ENCODE measurements at places on chromosomes 5 and 9.
A peak's percentile ranks its signal among the peaks of the same experiment; 100 is the strongest.

- DNase-seq, result no peak
Measured at GRCh38 chr5:167460449-167461020, 830.9 kb upstream of the WWC1 start.

- no peak for DNase-seq
Measured at GRCh38 chr5:130939059-130939458, 226.0 kb downstream of the HINT1 start.

- no peak for DNase-seq
Measured at GRCh38 chr9:90803860-90804593, 2.4 kb downstream of the SYK start.

GRCh38 chr5:2748179-2748860 lies 3.2 kb downstream of the IRX2 start:
- DNase-seq, result no peak

DNA sequence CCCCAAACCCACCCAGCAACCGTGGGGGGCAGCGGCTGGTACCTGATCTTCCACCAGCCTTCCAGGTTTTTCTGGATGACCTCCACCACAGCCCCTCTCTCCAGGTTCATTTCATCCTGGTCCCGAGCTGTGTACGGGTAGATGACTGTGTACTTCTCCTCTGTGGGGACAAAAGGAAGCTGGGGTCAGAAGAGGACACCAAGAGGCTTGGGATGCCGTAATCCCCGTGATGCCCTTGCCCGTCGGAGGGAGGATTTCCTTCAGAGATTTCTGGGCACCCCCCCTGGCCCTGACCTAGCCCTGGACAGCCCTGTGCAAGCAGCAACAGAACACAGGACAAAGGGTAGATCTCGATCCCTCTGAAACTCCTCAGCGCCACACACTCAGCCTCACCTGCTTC lies 70.3 kb upstream of the UBTD2 start:
- no peak for DNase-seq

DNA sequence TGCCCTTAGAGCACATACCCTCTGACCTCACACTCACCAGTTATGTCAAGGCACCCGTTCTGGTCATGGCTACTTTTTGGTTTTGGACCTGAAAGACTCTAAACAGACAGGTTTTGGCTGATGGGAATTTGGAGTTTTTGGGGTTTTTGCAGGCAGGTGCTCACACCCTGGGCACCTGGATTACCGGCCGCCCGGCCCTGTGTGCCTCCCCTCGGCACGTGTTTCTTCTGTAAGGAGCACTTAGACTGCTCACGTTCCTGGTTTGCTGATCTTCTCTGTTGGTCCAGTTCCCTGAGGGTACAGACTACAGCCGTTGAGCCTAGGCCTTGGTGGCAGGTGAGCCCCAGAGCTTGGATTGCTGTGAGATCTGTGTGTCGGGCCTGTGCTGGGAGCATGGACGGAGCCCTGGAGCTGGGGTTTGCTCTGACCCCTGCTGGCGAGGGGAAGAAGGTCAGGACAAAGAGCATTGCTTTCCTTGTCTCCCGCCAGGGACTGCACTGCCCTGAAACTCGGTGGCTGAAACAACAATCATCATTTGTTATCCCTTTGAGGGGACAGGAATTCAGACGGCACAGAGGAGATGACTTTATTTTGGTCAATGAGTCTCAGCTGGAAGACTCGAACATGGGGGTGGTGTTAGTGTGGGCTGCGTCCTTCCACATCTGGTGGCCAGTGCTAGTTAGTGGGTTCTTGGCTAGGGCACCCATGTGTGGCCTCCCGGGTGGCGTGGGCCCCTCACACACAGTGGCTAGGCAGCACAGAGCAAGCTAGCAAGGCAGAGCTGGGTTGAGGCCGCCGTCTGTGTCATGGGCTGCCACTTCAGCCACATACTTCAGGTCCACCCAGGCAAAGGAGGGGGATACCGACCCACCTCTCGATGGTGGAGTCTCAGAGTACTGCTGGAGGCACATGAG lies 76.4 kb downstream of the EHMT1 start:
- peak; percentile 34 for DNase-seq

- DNase-seq, result no peak
Measured at GRCh38 chr9:6126377-6126776, 89.2 kb upstream of the IL33 start.

DNA sequence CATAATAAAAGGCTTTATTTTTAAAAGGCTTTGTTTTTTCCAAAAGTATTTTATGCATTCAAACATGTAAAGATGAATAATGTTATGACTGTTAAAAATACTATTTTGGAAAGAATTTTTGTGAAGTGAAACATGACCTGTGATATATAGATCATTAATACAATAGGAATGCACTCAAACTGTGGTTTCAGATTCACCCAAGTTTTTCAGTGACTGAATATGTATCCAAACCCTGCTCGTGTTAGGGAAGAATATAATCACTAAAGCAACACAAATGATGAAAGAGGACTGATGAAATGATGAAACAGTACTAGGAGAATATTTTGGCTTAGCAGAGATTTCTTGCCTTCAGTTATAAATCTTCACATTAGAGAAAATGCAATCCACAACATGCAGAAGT lies 278.0 kb downstream of the ADAMTS6 start:
- DNase-seq, result no peak

DNA sequence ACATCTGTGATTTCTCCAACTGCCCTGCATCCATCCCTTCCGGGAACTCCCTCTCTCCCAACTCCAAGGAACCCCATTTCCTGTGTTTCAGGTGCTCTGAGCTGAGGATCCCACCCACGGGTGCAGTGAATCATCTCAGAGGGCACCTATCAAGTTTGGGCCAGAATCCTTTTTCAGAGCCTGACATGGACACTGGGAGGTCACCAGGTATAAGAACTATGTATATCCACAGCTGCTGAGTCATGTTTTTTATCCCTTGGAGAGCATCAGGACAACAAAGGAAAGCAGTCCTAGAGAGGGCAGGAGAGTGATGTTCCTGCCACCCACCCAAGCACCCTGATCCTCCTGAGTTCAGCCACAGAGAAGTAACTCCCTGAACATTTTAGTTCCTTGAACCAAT lies 3.8 kb downstream of the MED27 start:
- DNase-seq, result no peak

DNA sequence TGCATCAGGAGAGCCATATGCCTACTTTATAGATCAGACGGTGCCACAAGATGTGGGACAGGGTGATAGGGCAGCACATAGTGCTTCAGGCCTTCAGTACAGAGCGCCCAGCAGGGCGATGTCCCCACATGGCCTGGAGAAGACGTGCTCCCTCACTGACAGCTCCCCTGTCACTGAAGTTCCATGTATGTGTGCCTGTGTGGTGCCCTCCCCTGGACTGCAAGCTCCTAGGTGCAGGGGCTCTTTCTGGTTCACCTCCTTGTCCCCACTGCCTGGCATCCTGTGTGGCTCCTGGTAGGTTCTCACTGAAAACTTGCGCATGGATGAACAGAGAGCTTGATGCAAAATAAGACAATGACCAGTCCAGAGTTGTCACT lies 233.1 kb downstream of the GADD45G start:
- no peak for DNase-seq

DNA sequence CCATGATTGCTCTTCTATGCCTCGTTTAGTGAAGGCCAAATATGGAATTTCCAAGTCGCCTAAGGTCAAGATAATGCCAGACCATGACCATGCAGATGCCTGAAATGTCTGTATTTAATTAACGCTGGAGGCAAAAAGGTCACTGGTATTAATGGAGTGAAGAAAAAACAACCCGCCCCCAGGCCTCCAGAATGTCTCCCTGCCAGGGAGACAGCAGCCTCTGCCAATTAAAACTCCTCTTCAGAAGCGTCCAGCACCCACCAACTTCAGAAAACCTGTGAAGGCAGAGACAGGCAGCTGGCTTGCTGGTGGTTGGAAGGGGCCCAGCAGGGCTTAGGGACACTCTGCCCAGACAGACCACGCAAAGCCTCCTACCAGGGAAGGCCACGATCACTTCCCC lies 94.4 kb downstream of the VAV2 start:
- DNase-seq, result no peak

DNA sequence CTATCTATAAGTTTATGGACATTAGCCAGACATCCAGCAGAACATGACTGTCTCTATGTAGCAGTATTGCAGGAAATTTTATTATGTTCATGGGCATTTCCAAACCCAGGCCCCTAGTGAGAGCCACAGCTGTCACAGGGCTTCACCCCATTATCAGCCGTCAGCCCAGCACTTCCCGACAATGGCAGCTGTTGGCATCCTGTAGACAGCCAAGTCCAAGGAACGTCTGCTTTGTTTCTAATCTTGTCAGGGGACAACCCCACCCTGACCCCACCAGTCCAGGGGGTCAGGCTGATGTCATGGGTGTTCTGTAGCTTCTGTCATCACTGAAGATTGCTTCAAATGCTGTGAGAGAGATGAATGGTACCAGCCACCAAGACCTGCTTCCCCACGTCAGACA lies 565.3 kb upstream of the BRINP1 start:
- no peak for DNase-seq

GRCh38 chr9:77710316-77710715 lies 62.2 kb upstream of the GNA14 start:
- DNase-seq, result no peak

- no peak for DNase-seq
Measured at GRCh38 chr5:112004867-112005622, 248.1 kb upstream of the NREP start.

GRCh38 chr5:149177911-149178565 lies 36.7 kb downstream of the ABLIM3 start:
- DNase-seq, result no peak

- no peak for DNase-seq
Measured at GRCh38 chr9:137670391-137671195, 51.8 kb downstream of the EHMT1 start.

DNA sequence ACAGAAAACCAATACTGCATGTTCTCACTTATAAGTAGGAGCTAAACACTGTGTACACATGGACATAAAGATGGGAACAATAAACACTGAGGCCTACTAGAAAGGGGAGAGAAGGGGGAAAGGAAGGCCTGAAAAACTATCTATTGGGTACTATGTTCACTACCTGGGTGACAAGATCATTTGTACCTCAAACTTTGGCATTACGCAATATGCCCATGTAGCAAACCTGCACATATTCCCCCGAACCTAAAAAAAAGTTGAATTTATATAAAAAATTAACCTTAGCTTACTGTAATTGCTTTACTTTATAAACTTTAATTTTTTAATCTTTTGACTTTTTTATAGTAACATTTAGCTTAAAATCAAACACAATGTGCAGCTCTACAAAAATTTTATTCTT lies 237.6 kb upstream of the ATP10B start:
- no peak for DNase-seq

DNA sequence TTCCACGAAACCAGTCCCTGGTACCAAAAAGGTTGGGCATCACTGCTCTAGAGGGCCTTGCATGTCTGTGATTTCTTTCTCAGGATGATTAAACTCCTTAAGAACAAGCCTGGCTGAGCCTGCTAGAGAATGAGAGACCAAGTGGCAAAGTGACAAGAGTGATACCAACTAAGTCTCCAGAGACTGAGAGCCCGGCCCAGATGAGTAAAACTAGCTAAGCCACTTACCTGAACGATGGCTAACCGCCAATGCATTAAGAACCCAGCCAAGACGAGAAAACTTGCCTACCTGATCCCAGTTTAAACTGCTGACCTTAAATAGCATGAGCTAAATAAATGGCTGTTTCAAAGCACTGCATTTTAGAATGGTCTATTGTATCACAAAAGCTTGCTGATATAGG lies 5.6 kb upstream of the CCDC152 start:
- no peak for DNase-seq

- DNase-seq, result no peak
Measured at GRCh38 chr9:79684059-79684458, 112.3 kb downstream of the TLE4 start.

DNA sequence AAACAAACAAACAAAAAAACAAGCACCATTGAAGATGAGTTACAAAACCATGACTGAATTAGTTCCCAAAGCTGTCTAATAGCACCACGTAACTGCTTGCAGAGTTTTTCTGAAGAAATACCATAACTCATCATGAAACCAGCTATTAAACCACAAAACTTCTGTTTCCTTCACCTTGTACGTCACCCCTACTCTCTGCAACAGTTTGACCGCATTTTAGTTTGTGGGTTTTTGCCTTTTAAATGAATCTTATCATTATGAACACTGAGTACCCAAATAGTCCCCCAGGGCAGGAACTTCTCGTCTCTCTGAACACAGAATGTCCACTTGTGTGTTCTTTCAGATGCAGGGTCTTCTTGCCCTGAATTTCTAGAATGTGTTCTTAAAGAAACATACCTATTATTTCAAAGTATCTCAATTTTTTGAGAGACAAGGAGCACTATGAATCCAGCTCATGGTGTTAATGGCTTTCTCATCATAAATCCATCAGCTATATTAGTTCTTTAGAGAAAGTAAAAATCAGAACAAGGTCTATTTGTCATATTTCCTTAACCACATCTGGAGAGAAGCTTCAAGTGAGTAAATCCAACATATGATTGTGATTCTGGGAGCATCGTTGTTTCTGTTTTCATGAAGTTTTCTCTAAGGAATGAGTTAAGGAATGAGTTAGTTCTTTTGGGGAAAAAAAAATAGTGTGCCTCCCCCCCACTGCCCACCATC lies 210.6 kb downstream of the AUH start:
- DNase-seq, result peak; percentile 72

DNA sequence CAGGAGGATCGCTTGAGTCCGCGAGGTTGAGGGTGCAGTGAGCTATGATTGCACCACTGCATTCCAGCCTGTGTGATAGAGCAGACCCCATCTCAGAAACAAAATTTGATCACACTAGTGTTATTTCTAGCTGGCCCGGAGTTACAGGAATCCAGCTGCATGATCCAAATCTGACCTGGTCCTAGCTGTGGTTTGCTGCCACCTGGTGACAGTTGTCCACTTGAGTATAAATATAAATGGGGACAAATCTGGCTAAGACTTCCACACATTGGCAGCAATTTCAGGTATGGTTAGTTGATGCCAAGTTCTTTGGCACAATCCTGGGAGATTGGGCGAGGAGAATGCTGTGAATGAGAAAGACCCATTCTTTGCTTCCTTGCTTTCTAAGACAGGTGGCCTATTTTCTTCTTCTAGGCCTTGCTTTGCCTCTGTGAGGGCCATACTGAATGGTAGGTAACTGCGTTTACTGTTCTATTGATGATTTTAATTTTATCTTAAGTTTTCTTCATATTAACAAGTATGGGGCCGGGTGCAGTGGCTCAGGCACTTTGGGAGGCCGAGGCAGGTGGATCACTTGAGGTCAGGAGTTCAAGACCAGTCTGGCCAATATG lies 35.4 kb downstream of the UBE2R2 start:
- DNase-seq, result peak; percentile 67

Measured in activated CD8-positive, alpha-beta T cell treated with anti-CD3 and anti-CD28 coated beads for 36 hours (primary cell).